Daoy (cell line): ENCODE measurements at places on chromosomes 16 and 17. TPM values are rescaled to one million over a fixed set of nuclear protein-coding genes. Genes with fewer than 3 reads are reported as not detected.

Gene KRT16
- total RNA-seq, result 1.0 TPM in 1 of 2 replicates, not detected in the other

Gene ALOX12
- total RNA-seq, result not detected in 2 replicates

DNA sequence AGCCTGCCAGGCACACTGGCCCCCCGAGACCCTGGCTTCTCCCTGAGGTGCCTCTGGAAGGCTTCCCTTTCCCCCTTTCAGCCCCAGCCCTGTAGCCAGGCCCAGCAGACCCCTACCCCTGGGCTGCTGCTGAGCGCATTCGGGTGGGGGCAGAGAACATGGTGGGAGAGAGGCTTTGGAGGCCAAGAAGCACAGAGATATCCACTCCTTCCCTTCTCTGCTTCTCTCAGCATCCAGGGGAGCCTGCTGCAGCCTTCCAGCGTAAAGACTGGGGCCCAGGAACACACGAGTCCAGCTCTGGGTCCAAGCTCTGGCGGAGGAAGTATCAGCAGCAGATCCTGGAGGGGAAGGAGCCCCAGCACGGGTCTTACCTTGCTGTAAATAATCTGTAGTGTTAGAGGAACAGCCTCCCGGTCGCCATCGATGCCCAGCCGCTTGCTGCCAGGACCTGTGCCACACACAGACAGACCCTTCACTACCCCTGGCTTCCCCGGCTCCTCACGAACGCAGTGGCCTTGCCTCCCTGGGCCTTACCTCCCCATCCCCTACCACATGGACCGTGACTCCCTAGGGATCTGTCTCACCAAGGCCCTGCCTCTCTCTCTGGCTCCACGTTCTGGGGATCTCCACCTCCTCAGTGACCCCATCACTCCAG is 17.0 kb upstream of the PIK3R6 start:
- no peak for DNase-seq

DNA sequence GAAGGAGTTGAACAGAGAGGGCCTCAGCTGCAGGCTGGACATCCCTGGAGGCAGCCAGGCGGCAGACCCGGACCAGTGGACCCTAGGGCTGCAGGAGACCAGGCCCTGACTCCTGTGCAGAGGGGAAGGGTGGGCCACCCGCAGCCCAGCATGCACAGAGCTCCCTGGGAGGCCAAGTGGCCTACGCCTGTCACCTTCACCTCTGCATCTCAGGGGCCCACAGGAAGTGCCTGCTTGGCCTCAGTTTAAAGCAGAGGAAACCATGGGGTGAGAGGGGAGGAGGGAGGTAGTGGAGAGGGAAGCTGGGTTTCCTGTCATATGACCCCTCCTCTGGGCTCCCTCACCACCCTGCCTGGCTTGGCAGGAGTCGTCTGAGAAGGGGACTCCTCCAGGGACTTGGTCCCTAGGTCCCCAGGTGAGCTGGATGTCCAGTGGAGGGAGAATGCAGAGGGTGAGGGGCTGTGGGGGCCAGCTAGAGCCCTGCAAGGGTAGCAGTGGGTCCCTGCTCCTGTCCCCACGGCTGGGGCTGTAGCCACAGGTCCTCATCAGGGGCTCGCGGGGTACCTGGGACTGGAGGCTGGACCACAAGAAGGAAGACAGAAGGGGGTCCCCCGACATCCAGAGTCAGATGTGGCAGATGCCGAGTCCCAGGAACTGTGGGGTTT is at the start of gene TMC8:
TSS of gene TMC8 (plus strand) at position 335 of the 665 bp plus-strand sequence. CDS start 818 bp downstream, outside the sequence.
- no peak for DNase-seq

Gene TMEM238L
- total RNA-seq, result not detected in 2 replicates

Gene BEAN1
- total RNA-seq, result 0.21 TPM in 1 of 2 replicates, not detected in the other

DNA sequence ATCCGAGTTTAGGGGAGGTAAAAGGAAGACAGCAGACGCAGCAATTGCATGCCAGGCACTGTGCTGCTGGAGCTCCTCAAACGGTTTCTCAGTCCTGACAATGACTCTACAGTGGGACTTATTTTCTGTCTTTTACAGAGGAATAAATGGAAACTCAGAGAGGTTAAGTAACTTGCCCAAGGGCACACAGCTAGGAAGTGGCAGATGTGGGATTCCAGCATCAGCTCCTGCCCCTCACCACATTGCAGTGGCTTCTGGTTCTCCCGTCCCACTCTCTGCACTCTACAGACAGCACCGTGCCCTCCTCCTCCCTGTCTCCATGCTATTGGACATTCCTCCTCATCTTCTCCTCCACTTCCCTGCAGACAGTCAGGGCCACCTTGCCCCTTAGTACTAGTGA is 74.2 kb upstream of the KSR1 start:
- no peak for DNase-seq

GRCh38 chr17:57106107-57106835 is 21.2 kb downstream of the AKAP1 start:
- no peak for DNase-seq

DNA sequence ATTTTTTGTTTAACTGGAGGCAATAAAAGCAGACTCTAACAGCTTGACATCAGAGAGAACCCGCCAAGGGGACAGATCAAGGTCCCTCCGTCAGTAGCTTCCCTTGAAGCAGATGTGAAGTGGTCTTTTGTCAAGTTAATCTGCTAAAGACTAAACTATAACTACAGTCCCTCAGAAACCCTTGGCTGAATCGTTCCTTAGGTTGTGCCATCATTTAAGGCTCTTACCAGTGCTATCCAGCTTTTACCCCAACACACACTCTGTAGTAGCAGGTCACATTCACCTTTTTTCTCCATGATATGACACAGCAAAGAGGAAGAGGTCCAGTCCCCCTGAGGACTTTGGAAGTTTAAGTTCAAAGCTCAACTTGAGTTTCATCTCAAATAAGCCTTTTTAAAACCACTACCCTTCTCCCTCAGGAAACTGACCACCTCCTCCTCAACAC is 49.7 kb downstream of the ERN1 start:
- no peak for DNase-seq

- no peak for DNase-seq
Measured at GRCh38 chr16:5549802-5550201, 452.2 kb upstream of the EEF2KMT start.

Gene CCL17
- total RNA-seq, result not detected in 2 replicates

GRCh38 chr17:37180376-37180775 is 195.4 kb upstream of the C17orf78 start:
- no peak for DNase-seq

DNA sequence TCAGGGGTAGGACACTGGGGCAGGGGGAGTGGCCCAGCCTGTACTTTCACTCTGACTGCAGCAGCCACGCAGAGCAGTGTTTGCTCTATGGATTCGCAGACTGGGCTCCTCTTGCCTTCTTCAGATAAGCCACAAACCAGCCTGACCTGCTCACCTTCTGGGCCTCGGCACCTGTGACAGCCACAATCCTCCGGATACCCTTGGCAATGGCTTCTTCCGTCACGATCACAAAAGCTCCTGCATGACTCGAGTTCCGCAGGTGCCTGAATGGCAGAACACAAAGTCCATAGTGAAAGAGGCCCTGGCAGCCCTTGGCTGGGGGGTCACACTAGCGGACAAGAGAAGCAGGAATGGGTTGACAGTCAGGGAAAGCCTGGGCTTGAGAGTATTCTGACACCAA is 3.8 kb upstream of the EXOSC6 start:
- no peak for DNase-seq

DNA sequence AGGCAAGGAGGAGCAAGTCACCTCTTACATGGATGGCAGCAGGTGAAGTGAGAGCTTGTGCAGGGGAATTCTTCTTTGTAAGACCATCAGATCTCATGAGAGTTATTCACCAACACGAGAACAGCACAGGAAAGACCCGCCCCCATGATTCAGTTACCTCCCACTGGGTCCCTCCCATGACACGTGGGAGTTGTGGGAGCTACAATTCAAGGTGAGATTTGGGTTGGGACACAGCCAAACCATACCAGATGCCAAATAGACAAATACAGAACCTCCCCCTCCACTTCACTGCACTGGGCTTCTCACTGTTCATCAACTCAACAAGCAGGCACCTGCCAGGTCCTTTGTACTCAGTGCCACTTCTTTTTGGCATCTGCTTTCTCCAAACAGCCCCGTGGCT is 100.2 kb downstream of the WSCD1 start:
- DNase-seq, result peak; percentile 36

DNA sequence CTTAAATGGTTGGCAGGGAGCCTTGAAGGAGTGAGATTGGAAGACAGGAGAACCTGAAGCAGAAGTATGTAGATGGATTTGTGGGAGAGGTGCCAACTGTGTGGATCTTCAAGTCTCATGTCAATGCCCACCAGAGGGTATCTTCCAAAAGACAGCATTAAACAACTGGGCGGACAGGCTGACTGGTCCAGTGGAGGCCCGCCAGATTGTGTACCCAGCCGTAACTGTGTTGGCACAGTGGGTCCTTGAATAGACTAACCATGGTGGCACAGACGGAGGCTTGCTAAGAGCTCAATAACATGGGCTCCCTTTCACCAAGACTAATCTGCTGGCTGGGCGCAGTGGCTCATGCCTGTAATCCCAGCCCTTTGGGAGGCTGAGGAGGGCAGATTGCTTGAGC is 24.2 kb upstream of the RBBP6 start:
- no peak for DNase-seq

Gene GUCY2D
- under 0.01 TPM in 1 of 2 replicates, not detected in the other for total RNA-seq

DNA sequence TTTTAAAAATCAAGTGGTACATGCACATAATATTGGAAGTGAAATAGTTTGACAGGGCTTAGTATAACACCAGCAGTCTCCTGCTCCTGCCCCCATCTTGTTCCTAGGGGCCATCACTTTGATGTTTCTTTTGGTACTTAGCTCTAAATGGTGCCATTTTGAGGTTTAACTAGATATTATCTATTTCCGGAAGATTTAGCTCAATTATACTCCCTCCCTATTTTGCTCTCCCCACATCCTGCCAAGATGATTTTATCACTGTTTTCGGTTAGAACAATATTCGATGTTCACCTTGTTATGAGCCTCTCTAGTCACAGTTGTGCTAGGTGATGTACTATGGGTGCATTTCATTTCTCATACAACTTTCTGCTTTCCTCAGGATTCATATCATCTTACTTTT is 20.0 kb upstream of the SLC35G3 start:
- no peak for DNase-seq

- DNase-seq, result no peak
Measured at GRCh38 chr17:42129109-42129837, 6.7 kb downstream of the HSPB9 start.

DNA sequence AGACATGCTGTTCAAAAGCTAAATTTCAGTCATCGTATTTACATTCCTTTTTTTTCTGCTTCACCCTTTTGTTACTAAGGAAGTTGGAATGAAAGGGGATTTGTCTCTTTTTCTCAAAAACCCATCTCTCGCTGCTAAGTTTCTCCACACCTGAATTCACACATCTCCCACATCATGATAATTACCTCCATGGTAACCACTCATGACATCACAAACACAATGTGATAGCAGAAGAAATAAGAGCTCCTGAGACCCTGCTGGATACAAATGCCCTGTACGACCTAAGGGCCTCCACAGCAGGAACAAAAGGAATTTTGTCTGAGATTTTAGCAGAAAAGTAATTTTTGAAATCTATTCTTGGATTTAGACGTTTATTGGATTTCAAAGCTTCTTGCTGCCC is 82.6 kb upstream of the GNAO1 start:
- DNase-seq, result no peak

DNA sequence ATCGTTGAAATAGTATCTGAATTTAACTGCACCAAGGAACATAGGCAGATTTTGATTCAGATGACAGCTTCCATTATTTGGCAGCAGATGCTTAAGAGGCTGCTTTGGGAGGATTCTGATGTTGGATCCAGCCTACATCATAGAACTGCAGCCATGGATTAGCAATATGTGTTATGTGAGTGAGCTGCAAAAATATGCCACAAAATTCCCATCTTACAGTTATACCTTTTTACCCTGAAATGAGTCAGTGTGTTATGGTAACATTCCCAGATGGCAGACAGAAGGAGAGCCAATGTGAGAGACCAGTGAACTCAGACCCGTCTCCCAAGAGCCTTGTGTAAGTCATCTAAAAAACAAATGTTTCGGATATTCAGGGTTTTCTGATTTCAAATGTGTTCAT is 206.1 kb downstream of the CDH13 start:
- peak; percentile 44 for DNase-seq

DNA sequence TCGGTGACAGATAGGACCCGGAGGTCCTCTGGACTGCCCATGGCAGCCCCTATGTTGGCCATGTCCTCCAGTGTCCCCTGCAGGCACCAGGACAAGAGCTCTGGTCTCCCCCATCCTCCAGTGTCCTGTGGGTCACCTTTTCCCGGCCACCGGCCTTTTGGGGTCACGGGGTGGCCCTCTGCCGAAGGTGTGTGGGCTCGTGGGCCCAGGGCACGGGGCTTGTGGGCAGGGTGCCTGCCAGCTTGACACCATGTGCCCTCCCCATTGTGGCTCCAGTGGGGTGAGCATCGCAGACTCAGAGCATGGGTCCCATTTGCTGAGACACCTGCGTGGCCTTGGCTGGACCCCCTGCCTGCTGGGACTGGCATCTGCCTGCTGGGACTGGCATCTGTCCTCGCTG is 18.1 kb downstream of the GSE1 start:
- no peak for DNase-seq

DNA sequence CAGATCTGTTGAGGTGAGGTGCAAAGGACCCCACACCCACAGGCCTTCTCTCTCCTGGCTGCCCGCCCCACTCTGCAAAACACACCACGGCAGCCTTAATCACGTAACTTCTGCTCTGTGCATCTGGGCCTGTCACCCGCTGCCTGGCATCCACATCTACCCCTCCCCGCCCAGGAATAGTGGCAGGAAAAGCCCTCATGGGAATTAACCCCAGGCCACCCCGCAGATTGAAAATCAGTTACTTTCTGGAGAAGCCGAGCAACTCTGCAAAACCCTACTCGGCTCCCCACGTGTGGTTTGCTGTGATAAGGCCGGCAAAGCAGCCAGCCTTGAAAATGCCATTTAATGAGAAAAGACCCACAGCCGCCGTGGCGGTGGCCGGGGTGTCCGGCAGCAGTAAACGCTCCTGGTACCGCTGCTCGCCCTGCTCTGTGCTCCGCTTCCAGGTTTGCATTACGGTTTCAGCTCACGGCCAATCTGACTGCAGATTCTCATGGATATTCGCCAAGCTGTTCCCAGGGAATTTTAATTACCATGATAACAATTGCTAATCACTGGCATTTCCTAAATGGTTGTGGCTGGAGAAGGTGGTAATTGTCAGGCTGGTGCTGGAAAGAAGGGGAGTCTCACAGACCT is 78.0 kb upstream of the DOC2B start:
- no peak for DNase-seq

Gene SCARF1
- total RNA-seq, result 2.1 and 4.0 TPM in 2 replicates

Gene ABCC12
- not detected in 2 replicates for total RNA-seq

Gene CA7
- total RNA-seq, result not detected in 2 replicates

- no peak for DNase-seq
Measured at GRCh38 chr17:78399693-78400144, 21.3 kb downstream of the PGS1 start.

DNA sequence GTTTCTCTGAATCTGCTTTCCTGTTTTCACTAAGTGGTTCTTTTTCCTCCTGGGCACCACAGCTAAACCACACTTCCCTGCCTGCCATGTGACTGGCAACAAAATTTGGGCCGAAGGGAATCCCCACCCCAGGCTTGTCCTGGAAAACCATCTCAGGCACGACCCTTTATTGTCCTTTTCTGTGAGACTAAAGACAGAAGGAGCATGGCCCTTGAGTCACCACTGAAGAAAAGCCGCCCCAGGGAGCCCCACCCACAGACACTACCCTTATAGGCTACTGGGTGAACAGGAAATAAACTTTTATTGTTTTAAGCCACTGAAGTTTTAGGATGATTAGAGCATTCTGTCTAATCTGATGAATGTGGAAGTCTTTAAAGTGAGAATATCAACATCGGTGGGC is 88.6 kb upstream of the BRD7 start:
- no peak for DNase-seq

Gene CBX4
- total RNA-seq, result 16.7 and 16.8 TPM in 2 replicates
